Fibroblast of skin of left biceps (primary cell): ENCODE measurements at places on chromosomes 13 and 19.

DNA sequence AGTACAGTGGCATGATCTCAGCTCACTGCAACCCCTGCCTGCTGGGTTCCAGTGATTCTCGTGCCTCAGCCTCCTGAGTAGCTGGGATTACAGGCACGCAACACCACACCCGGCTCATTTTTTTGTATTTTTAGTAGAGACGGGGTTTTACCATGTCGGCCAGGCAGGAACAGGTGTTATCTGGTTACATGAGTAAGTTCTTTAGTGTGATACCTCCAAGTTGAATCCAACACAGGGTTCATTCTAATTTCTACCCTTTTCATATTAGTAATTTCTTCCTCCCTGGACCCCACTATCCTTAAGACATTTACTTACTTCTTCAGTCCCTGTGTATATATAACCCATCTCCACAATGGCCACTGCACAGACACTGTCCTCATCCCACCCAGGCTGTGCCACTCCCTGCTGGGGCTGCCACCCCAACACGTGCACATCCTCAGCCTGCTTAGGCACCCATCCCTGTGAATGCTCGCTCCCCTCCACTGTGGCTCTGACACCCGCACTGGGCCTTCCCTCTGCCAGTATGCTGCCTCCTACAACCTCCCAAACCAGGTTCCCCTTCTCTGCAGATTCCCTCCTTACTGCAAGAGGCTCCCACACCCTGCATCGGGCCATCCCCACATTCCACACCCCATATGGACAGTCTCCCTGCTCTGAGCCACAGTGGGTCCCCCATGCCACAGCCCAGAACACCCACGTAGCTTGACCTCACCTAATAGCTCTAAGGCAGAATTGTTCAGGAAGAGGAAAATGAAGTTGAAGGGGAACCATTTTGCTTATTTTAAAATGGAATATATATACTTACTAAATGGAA is 147.1 kb downstream of the TBC1D4 start:
- no peak for DNase-seq

GRCh38 chr19:7366701-7367420 is 18.1 kb downstream of the ARHGEF18 start:
- DNase-seq: peak; percentile 8

DNA sequence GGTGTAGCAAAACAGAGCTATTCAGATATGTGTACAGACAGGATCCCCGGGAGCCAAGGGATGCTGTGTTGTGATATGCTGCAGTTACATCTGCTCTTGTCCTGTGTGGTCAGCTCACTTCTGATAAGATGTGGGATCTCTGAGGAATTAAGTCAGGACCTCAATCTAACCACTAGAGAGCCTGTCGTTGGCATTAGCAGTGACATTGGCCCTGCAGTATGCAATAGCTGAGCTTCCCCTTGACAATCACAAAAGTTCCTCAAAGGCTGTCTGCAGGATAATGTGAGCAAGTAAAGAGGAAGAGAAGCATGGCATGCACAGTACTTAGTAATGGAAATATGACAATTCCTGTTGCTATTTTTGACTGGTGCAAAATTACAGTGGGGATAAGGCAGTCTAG is 203.4 kb upstream of the MIR17HG start:
- no peak for DNase-seq

- no peak for DNase-seq
Observed at GRCh38 chr13:112873851-112874750, 94.9 kb upstream of the MCF2L start.

- no peak for DNase-seq
Observed at GRCh38 chr13:93740334-93740733, 513.7 kb downstream of the GPC6 start.

DNA sequence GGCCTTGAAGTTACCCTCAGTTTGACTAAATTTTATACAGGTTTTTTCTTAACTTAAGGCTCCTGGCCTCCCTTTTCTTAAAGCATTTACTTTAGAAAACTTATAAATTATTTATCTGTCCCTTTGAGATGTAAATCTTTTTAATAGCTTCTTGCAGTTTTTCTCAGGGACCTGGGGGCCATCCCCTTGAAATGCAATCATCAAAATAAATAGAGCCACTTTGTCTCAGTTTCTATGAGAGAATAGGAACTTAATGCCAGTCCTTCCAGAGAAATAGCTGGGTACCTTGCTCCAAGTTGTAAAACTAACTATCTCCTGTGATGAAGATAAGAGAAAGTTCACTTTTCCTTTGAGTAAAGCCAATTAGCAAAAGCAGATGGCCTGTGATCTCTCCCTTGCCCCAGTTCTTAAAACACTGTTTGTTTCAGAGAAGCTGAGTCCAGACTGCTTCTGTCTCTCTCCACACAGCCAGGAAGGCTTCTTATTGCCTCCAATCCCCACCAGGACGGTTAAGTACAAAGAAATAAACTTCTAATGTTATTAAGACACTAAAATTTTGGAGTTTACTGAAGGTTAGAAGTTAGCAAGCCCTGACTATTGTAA is 913.1 kb downstream of the OLFM4 start:
- no peak for DNase-seq

DNA sequence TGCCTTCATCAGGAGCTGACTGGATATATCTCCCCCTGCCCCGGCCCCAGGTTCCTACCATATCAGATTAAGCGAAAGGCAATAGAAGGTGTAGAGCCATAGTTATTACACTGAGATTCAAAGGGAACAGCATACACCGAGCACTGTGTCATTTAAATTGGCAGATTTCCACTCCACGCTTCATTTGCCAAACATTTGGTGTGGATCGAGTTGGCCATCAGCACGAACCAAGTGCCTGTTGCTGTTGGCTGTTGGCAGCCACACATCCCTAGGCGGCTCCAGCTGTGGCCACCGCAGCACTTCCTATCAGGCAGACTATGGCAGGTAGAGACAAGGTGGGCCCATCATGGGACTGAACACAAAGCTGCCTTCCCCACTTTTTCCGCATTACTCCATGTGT is 115.8 kb downstream of the CCNA1 start:
- DNase-seq: no peak

DNA sequence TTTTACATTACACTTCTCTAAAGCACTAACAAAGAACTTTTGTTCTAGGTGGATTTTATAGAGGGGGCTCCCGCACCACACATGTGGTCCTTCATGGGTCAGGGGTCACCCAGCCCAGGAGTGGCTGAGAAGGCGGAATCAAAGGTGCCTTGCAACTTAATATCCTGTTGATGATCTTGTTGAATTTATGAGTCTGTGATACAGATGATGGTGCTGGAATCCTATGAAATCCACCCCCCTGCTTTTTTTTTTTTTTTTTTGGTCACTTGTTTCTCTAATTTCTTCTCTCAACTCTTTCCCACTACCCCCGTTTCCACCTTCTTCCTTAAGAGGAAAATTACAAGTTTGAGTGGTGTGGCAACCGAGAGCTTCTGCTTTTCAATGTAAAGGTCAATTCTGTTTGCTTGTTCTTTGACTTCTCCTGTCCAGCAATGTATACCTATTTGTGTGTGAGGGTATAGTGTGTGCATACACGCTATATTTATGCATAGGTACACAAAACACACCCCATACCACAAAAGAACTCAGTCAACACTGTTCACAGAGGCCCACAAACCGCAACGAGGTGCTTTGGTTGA is 4.2 kb upstream of the ZIC2 start:
- DNase-seq: no peak

GRCh38 chr13:90709319-90709718 is 638.2 kb upstream of the MIR17HG start:
- DNase-seq: no peak

DNA sequence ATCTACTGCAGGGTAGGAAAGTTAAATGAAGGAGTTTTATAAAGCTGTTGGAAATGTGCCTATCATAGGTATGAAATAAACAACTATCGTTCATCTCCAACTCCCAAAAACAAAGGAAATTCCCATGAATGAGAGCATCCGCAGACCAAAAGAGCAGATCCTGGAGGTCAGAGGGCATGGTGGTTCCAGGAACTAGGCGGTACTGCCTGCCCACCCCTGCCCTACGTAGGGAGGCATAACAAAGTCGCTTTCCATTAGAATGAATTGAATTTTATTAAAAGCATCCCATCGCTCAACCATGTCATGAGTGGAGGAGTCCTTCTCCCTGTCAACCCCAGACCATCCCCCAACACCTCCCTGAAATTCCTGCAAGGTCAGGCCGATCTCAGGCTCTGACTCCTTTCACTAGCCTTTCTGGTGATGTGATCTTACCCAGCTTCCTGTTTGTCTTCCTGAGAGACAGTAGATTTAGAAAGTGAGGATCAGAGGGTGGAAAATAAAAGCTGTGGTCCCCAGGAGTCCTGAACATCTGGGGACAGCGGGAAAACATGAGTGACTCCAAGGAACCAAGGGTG is at the start of gene CLEC4M:
CLEC4M (plus strand) TSS at position 525 of the 575 bp plus-strand sequence; CDS start at position 549, 24 bp downstream.
- DNase-seq: no peak

- no peak for DNase-seq
Observed at GRCh38 chr13:29957320-29957719, 106.9 kb upstream of the UBL3 start.

DNA sequence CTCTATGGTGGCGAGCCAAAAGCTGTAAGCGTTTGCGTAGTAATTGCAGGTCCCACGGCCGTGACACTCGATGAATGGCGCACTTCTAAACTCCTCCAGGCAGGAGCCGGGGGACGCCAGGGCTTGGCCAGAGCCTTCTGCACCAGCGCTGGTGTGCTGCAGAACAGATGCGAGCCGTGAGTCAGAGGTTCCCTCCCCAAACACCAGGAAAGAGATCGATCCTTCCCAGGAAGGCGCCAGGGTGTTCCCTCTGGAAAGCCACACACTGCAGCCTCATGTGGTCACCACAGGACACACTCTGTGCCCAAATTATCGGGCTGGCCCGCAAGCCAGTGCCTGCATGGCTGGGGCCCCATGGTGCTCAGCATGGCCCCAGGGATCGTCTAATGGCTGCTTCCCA is 154.6 kb downstream of the COL4A1 start:
- no peak for DNase-seq

DNA sequence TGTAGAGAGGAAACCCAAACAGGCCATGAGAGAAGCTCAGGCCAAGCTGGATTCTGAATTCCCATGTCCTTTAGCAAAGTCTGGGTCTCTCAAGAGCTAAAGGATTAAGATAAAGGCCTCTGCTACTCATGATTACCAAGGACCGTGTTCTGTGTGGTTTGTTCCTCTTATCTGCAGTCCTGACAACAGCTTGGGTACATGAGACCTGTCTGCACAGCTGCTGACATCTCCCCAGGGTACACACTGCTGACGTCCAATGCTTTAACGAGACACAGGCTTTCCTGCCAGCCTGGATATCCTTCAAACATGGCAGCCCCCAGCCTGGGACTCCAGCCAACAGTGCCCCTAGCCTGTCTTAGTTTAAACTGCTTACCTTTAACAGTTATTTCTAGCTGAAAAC is 211.0 kb downstream of the SLC7A1 start:
- DNase-seq: no peak
